Body of pancreas (tissue), 4 donors: ENCODE measurements at places on chromosomes 12 and 14.

- H3K4me1 ChIP-seq = no peaks in the 10 kb centered on the region
- no peaks in the 10 kb centered on the region for H3K36me3 ChIP-seq
- H3K27me3 ChIP-seq = no peaks in the 10 kb centered on the region
- no peak for DNase-seq
- H3K27ac ChIP-seq = no peak overlapping the region
Measured at GRCh38 chr14:73685328-73685727, 28.9 kb downstream of the PNMA1 start.

- H3K4me1 ChIP-seq = peaks cover 45% of the 10 kb centered on the region
- H3K27me3 ChIP-seq = no peaks in the 10 kb centered on the region
- DNase-seq = no peak
- no peak overlapping the region for H3K27ac ChIP-seq
- no peaks in the 10 kb centered on the region for H3K36me3 ChIP-seq
Measured at GRCh38 chr14:104757681-104758392, 4.9 kb downstream of the SIVA1 start.

- no peak overlapping the region for H3K4me3 ChIP-seq
- H3K27me3 ChIP-seq = no peaks in the 10 kb centered on the region
- no peaks in the 10 kb centered on the region for H3K36me3 ChIP-seq
- peaks cover 32% of the 10 kb centered on the region for H3K4me1 ChIP-seq
- H3K27ac ChIP-seq = peak overlapping the region; percentile 13
Measured at GRCh38 chr12:26278266-26278665, 82.9 kb downstream of the SSPN start.

- H3K4me3 ChIP-seq = no peak overlapping the region
- H3K4me1 ChIP-seq = no peaks in the 10 kb centered on the region
- no peaks in the 10 kb centered on the region for H3K27me3 ChIP-seq
- H3K36me3 ChIP-seq = no peaks in the 10 kb centered on the region
Measured at GRCh38 chr12:30000401-30000800, 216.7 kb upstream of the TMTC1 start.

- peaks cover 9% of the 10 kb centered on the region for H3K4me1 ChIP-seq
- H3K27me3 ChIP-seq = no peaks in the 10 kb centered on the region
- H3K36me3 ChIP-seq = no peaks in the 10 kb centered on the region
- no peak overlapping the region for H3K27ac ChIP-seq
- no peak overlapping the region for H3K4me3 ChIP-seq
Measured at GRCh38 chr14:104286496-104286895, 148.1 kb downstream of the KIF26A start.

- no peak overlapping the region for H3K4me3 ChIP-seq
- no peak for DNase-seq
- H3K27ac ChIP-seq = no peak overlapping the region
- H3K36me3 ChIP-seq = no peaks in the 10 kb centered on the region
- peaks cover 7% of the 10 kb centered on the region for H3K4me1 ChIP-seq
- no peaks in the 10 kb centered on the region for H3K27me3 ChIP-seq
Measured at GRCh38 chr12:116210131-116210530, 67.4 kb downstream of the MED13L start.

DNA sequence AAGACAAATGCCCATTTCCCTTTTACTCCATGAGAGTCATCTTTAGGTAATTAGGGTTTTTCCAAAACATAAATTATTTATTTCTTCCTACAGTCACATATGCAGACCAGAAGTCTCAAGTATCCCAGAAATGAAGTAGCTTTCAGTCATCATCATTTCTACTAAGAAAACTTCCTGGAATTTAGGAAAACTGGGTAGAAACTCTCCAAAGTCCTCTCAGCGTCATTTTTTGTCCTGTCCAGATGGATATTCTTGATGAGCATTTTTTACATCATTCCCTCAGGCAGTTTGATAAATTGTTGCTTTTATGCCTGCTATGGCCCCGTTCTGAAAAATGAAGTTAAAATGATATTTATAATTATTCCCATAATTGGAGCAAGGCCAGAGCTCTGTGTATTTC is 93.9 kb upstream of the DCN start:
- no peaks in the 10 kb centered on the region for H3K27me3 ChIP-seq
- no peak for DNase-seq
- H3K4me1 ChIP-seq = peaks cover 25% of the 10 kb centered on the region
- no peaks in the 10 kb centered on the region for H3K36me3 ChIP-seq
- H3K4me3 ChIP-seq = no peak overlapping the region
